ENCODE measurements at places on chromosomes 6 and 20.

- H3K27ac ChIP-seq, result peak overlapping the region; percentile 16
- peaks cover 7% of the 10 kb centered on the region for H3K4me1 ChIP-seq
- peak; percentile 79 for DNase-seq
- peaks cover 13% of the 10 kb centered on the region for H3K36me3 ChIP-seq
- no peaks in the 10 kb centered on the region for H3K27me3 ChIP-seq
- H3K4me3 ChIP-seq, result no peak overlapping the region
These were observed 10.9 kb downstream of the MOCS1 start for GRCh38 chr6:39923394-39923793.

- DNase-seq, result no peak
- peaks cover 59% of the 10 kb centered on the region for H3K4me1 ChIP-seq
- no peaks in the 10 kb centered on the region for H3K27me3 ChIP-seq
- H3K4me3 ChIP-seq, result no peak overlapping the region
- peak overlapping the region; percentile 22 for H3K27ac ChIP-seq
These were observed 15.8 kb downstream of the REPS1 start for GRCh38 chr6:138972226-138972665.

DNA sequence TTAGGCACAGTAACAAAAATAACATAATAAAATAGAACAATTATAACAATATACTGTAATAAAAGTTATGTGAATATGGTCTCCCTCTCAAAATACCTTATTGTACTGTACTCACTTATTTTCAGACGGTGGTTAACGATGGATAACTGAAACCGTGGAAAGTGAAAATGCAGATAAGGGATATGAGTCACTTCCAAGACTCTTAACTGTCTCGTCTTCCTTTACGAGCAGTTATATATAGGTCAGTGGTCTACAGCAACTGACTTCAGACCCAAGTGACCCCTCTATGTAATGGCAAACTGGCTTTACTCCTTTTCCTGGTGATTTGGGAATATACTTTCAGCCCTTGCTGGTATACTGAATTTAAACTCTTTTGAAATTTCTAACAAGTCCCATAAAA, 261.4 kb downstream of the SLC35F1 start:
- no peaks in the 10 kb centered on the region for H3K4me1 ChIP-seq
- no peak overlapping the region for H3K4me3 ChIP-seq
- no peaks in the 10 kb centered on the region for H3K27me3 ChIP-seq
- no peak for DNase-seq
- H3K36me3 ChIP-seq, result no peaks in the 10 kb centered on the region

DNA sequence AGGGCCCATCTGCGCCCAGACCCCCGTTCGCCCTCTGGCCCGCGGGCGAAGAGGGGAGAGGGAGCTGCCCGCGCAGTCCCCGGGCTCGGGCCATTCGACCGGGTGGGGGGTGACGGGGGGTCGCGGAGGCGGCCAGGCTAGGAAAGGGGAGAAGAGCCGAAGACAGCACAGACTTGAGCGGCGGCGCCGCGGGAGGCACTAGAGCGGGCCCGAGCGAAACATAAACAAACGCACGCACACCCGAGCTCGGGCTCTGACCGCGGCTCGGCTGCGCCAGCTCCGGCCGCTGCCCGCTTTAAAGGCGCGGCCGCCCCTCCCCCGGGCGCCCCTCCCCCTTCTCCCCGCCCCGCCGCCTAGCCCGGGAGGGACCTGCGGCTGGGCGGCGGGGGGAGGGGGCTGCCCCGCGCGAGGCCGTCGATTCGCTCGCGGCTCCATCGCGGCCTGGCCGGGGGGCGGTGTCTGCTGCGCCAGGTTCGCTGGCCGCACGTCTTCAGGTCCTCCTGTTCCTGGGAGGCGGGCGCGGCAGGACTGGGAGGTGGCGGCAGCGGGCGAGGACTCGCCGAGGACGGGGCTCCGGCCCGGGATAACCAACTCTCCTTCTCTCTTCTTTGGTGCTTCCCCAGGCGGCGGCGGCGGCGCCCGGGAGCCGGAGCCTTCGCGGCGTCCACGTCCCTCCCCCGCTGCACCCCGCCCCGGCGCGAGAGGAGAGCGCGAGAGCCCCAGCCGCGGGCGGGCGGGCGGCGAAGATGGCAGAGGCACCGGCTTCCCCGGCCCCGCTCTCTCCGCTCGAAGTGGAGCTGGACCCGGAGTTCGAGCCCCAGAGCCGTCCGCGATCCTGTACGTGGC, at the start of gene FOXO3:
Gene FOXO3, plus strand, starts transcription at position 455 of the 846 bp plus-strand sequence. Its CDS starts 292 bp downstream, at position 747.
- peak within 1 kb of the TSS; percentile 78 for H3K4me3 ChIP-seq
- peak; percentile 95 for DNase-seq
- peaks cover 54% of the 10 kb centered on the region for H3K4me1 ChIP-seq
- H3K36me3 ChIP-seq, result no peaks in the 10 kb centered on the region
- no peaks in the 10 kb centered on the region for H3K27me3 ChIP-seq

DNA sequence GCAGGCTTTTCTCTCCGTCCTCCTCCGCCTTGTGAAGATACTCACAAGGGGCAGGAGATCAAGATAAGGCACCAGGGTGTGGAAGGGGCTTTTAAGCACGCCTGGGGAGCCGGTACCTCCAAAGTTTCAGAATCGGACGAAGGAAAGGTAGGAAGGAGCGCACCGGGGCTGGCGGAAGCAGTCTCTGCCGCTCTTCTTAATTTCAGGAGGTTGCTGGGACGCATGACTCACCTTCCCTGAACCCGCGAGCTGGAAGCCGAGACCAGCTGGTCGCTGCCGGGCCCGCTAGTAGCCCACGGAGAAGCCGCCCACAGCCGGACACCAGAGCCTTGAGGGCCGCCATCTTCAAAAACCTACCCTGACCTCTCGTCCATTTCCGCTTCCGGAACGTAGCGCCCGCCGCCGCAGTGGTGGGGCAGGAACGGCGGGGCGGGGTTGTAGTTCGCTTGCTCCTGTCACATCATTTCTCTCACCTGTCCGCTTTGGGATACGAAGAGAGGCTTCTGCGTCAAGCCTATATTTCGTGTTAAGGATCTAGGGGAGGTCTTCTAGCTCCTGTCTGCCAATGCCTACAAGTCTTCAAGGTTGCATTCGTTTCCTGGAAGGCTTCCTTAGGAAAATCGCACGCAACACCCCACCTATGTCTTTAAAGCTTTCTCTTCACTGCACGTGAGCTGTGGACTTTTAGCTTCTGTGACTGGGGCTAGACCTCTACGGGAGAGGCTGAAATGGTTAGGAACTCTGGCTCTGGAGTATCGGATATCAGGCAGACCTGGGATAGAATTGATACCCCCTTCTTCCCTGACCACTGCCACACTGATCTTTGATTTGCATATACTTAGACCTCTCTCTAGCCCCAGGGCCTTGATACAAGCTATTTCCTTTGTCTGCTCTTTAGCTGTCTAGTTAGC, at the start of gene MRPS18A:
Gene MRPS18A, minus strand, starts transcription at position 355 of the 911 bp plus-strand sequence. Its CDS starts 12 bp downstream, at position 343.
- H3K27ac ChIP-seq, result peak within 1 kb of the TSS; percentile 90
- peak within 1 kb of the TSS; percentile 97 for H3K4me3 ChIP-seq
- H3K36me3 ChIP-seq, result no peaks in the 10 kb centered on the region
- peak; percentile 91 for DNase-seq

DNA sequence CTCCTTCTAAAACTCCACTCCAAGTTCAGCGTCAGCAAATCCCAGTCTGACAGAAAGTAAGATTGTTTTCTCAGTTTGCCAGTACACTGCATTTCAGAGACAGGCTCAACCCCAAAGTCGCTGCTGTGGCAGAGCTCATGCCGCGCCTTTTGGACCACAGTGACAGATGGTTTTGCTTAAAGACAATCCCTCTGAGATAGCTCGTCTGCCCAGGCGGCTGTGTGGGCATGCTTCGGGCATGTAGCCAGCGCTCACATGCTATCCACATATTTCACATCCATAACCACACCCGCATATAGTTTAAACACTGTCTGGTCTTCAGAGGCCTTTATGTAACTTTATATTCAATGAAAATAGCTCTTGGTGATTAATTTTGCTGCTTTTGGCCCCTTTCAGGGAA, 14.7 kb upstream of the PXDC1 start:
- H3K27ac ChIP-seq, result no peak overlapping the region
- H3K4me1 ChIP-seq, result no peaks in the 10 kb centered on the region
- H3K36me3 ChIP-seq, result no peaks in the 10 kb centered on the region
- H3K27me3 ChIP-seq, result no peaks in the 10 kb centered on the region

DNA sequence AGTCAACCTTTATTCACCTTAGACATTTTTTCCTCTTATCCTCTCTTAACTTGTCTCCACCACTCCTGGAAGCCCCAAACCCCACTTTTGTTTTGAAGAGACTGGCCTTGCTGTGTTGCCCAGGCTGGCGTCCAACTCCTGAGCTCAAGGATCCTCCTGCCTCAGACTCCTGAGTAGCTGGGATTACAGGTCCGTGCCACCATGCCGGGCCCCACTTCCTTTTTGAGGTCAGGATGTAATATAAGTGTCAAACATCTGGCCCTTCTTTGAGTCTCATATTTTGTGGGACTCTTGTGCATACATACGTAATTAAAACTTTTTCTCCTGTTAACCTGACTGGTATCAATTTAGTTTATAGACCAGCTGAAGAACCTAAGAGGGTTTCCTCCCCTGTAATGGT, 1.4 kb upstream of the CDK19 start:
- no peaks in the 10 kb centered on the region for H3K36me3 ChIP-seq
- peaks cover 9% of the 10 kb centered on the region for H3K4me1 ChIP-seq
- DNase-seq, result peak; percentile 10
- peak overlapping the region; percentile 97 for H3K27ac ChIP-seq
- no peaks in the 10 kb centered on the region for H3K27me3 ChIP-seq
